ENCODE measurements at places on chromosomes 3 and 15.

DNA sequence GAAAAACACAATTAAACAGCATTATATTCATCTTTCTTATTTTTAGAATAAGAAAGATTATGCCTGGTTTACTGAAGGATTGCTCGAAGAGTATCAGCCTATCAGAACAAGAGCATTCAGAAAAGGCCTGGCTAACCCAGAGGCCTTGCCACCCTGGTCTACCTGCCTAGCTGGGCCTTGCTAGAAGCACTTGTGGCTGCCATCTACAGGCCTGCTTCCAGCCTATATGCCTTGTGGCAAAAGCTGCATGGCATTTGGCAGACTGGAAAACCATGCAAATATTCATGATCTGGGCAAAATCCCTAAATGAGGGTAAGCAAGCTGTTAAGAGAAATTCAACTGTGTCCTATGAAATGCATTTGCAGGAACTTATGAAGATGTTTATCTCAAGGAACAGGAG lies 9.3 kb upstream of the ATP13A4 start:
- DNase-seq = no peak

DNA sequence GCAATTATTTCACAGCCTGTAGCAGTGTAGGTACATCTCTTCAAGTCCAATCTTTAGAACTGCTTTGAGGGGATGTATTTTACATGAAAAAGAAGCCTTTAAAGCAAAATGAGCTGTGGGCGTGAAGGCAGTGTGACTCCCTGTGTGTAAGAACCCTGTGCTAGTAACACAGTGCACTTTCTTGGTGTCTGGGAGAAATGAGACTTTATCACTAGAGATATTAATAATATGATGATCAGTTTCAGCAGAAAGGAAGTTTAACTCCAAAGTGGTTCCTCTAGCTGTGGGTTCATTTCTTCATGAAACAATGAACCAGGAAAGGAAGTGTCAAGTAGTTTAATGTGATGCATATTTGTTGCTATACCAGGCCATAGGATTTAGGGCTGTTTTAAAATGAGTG lies 41.5 kb downstream of the SLCO3A1 start:
- no peak for DNase-seq

DNA sequence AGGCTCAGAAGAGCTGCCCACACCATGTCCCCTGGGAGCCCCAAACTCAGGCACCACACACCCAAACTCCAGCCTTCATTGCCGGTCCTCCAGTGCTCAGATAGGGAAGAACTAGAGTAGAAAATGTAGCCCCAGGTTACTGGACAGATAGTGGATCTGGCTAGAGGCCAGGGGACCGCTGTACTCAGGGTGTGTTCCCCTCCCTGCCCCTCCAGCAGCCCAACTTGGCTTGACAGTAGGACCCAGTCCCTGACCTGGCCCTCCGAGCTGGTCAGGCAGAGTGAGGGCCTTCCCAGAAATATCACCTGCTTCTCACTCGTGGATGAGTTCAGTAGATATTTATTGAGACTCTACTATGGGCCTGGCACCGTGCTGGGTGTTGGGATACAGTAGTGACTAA lies 100.0 kb downstream of the CORO2B start:
- no peak for DNase-seq

- no peak for DNase-seq
Observed at GRCh38 chr3:151322511-151322910, 5.9 kb upstream of the GPR87 start.

DNA sequence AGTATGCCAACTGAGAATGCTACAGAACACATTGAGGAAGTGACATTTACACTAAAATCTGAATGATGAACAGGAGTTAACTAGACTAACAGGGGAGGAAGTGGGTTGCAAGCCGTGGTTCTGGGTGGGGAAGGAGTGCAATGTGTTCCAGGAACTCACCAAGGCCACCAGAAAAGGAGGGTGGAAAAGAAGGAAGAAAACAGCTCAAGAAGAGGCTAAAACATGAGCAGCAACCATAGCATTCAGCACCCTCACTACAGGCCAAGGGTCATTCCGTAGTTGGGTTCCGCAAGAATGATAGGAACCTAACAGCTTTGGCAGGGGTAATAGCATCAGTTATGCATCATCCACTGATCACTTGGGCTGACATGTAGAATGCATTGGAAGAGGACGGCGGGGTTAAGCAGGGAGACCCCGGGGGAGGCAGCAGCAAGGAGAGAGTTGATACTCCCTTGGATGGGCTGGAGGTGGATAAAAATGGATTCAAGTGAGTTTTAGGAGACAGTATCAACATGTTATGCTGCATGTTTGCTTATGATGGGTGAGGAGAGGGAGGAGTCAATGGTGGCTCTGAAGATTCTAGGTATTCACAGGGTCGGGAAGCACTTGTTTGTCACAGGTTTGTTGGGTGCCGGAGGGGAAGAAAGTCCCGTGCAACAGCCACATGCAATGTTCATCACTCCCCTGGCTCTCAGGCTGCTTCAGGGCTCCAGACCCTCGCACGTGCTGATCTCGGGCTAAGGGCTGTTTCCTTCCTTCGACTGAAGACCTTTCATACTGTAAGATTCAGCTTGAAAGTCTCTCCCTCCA lies 53.2 kb downstream of the LIPC start:
- no peak for DNase-seq

- no peak for DNase-seq
Observed at GRCh38 chr3:14482271-14482721, 57.8 kb downstream of the GRIP2 start.

All from GM13977 (cell line).